ENCODE measurements at places on chromosomes 4 and X.

GRCh38 chr4:152949930-152950329, 13.8 kb downstream of the FHDC1 start:
- no peak for DNase-seq

- no peak for DNase-seq
These were observed 48.4 kb downstream of the ARHGAP10 start for GRCh38 chr4:147780137-147780777.

DNA sequence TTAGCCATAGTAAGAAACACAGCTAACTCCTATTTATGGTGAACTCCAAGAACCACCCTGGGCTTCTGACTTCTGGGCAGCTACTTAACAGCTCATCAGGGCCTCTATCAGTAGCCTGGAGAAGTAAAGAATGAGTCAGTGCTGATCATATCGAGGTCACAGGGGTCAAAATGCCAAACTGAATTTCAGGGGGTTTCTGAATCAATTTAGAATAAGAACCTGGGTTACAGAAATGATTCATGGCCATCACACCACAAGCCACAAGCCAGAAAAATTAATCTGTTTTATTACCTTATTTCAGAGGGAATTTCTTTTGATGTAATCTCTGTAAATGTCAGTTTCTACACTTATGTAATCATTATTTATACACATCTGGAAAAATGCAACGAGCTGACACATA, 64.4 kb downstream of the CHST7 start:
- no peak for DNase-seq

DNA sequence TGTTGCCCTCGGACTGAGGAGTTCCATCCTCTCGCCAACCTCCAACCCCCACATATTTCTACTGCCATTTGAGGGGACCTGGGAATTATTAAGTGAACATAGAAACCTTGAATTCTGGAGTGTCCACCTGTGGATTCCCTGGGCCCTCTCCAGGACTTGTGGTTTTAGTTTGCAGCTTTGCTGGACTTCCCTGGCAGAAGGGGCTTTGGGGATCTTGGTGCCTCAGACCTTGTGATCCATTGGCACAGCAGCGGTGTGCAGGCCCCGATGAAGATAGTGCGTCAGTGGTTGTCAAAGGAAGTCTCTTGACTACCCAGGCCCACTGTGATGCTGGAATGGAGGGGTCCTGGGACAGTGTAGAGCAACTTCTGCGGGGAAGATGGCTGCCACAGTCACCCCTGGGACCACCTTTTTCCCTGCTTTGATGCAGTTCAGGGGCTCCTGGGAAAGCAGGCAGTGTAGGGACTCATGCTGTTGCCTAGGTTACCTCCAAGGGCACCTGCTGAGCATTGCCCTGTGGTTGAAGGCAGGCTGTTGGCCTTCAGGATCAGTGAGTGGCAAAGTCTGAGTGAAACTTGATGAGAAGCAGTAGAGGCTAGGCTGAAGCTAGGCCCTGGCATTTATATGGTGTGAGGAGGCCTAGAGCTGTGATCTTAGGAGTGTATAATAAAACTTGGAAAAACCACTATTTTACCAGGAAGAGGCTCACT, 2.2 kb downstream of the SLC16A2 start:
- no peak for DNase-seq

DNA sequence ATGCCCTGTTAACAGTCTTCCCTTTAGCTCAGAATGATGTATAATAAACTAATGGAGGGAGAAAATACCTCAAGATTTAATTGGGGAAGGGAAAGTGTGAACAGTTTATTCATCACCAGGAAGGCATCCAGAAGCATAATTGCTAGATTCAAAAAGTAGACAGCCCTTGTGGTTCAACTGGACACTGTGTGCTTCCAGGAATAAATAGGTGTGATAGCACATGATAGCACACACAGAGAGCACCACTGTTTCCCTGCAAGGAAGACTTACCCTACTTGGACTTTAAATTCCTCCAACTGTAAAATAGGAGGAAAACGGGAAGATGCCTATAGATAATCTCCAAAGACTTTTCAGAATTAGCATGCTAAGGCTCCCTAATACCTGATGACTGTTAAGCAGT, 27.8 kb downstream of the SLC39A8 start:
- no peak for DNase-seq

DNA sequence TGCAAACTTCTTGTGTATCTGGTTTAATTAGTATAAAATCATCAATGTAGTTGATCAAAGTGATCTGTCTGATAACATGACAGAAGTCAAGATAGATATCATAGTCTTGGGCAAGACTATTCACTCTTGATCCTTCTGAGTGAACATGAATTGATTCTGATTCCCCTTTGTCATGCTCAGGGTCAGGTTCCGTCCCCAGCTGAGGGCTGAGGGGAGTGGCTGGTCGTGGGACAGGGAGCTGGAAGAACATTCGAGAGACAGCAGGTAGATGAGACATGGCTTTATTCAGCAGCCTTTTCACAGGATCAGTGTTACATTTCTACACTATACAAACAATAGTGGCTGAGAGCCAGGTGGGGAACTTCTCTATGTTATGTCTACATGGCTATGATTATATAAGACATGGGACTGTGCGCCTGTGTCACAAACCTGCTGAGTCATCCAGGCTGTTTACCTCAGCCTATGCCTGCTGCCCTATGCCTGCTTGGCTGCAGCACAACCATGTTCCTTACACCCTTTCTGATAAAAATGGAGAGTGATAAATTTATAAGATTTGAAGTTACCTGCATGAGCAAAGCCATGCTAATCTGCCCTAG, 586.9 kb upstream of the NR3C2 start:
- DNase-seq: no peak

- DNase-seq: no peak
These were observed 4.3 kb downstream of the CCNA2 start for GRCh38 chr4:121819216-121819965.

DNA sequence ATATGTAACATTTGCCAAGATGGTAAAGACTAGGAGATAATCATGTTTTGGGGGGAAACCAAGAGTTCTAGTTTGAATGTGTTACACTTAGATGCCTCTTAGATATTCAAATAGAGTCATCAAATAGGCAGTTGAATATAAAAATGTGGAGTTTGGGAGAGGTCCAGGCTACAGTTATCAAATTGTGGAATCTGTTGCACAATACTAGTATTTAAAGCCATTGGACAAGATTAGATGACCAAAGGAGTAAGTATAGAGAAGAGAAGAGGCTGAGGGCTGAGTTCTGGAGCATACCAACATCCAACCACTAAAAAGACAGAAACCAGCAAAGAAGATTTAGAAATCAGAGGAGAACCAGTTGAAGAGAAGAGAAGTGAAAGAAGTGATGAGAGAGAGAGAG, 72.7 kb downstream of the NAA11 start:
- DNase-seq: no peak

DNA sequence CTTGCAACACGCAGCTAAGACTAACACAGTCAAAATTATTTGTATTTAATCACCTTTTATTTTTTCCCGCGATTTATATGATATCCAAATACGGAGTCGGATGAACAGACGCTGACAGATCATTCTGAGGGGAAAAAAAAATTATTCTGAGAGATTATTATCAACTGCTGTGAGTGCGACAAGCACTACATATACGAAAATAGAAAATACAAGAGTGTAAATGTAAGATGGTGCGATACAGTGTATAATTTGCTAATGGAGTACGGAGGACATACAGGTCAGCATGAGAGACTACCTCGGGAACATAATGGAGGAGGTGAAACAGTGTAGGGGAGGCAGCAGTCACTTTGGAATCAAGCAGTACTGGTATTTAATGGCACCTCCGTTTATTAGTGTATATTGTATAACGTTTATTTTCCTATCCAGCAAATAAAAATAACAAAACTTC, 2.8 kb upstream of the LIN54 start:
- no peak for DNase-seq

GRCh38 chrX:122622795-122623194, 561.3 kb upstream of the GRIA3 start:
- DNase-seq: no peak

DNA sequence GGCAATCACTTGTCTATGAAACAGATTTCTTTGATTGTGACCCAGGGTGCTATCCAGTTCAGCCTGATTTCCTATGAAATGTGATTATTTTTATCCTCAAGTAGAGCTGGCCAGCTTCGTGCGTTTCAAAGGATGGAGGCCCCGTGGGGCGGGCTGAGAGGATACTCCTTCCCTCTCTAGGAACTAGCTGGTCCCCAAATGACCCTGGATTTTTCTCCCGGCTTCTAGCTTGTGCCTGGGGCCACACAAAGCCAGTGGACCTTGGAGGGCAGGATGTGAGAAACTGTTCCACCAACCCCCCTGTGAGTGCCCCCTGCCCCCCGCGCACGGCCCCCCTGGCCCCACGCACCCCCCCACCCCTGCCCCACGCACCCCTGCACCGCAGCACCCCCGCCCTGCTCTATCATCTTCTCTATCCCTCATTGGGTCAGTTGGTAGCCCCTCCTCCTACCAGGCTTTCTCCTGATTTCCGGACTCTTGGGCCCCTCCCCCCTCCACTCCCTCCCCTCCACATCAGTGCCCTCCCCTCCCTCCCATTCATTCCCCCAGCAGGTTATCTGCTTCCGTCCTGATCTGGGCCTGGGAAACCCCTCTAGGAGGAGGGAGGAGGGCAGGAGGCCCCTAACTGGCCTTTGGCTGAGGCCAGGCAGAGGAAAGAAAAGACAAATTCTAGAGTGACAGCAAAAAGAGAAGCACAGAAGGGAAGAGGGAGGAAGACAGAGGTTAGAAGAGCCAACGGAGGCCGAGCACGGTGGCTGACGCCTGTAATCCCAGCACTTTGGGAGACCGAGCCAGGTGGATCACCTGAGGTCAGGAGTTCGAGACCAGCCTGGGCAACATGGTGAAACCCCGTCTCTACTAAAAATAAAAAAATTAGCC, 3.3 kb downstream of the XPNPEP2 start:
- DNase-seq: no peak
